ENCODE measurements at places on chromosomes 7 and 10.

DNA sequence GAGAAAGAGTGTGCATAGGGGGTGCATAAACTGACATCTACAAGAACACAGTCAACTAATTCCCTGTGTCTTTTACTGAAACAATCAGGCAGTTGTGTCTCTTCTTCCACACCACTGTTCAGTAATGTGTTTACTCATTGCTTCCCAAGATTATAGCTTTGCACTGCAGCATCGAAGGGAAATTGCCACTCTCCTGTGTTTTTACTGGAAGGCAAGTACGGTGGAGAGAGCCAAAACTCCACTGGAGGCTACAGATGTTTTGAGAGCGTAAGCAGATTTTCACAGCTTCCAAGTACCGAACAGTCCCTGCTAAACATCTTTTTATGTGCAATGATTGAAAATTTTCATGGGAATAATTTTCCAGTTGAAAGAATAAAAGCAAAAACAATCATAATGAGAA lies 510.5 kb upstream of the AKR1E2 start:
- DNase-seq, result no peak

DNA sequence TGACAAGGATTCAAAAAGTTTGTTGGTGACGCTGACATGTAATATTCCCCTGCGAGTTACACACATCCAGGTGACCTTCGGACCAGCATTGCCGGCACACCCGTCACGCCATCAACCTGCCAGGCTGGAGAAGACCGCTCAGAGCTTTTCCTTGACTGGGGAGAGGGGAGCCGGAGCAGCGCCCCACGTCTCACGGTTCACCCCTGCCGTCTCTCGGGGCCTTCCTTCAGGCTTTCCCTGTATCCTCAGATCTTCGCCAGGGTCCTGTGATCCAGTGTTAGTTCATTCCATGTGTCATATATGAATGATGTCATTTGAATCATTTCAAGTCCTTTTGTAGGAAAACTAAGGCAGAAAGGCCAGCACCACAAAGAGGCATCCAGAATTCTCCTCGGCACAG lies 127.8 kb downstream of the MGMT start:
- no peak for DNase-seq

DNA sequence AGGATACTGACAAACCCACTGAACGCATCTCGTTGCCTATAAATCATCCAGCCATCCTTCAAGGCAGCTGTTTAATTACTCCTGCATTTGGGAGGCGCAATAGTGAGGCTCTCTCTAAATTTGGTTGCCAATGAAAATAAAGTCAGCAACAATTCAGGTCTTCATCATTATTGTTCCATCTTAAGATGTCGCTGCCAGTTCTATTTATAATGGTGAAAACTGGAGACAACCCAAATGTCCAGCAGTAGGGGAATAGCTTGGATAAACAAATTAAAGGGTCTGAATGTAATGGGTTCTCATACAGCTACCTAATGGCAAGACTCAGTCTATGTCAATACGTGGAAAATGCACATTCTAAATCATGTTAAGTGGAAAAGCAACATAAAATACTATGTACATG lies 120.1 kb upstream of the PLXNA4 start:
- DNase-seq, result no peak

DNA sequence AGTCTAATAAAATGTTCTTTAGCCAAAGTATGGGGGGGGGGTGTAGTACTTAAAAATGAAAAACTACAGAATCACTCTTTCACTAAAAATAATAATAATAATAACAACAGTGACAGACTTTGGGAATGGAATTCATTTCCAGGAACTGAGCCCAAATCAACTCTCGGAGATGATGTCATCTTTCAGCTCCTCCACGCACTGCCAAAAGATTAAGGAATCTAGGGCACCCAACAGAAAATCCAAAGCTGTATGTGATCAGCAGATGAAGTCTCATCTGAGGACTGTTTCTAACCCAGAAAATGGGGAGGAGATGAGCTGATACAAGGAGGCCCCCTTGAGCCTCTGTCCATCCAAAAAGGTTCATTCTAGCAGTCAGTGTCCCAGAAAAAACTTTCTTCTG lies 54.5 kb downstream of the GRB10 start:
- DNase-seq, result no peak

- DNase-seq, result no peak
Observed at GRCh38 chr10:118832241-118832651, 77.5 kb upstream of the CACUL1 start.

- no peak for DNase-seq
Observed at GRCh38 chr10:11468126-11468742, 143.2 kb downstream of the USP6NL start.

GRCh38 chr10:60348982-60349381 lies 40.7 kb downstream of the ANK3 start:
- no peak for DNase-seq

- DNase-seq, result no peak
Observed at GRCh38 chr7:116902867-116903266, 40.5 kb downstream of the CAPZA2 start.

DNA sequence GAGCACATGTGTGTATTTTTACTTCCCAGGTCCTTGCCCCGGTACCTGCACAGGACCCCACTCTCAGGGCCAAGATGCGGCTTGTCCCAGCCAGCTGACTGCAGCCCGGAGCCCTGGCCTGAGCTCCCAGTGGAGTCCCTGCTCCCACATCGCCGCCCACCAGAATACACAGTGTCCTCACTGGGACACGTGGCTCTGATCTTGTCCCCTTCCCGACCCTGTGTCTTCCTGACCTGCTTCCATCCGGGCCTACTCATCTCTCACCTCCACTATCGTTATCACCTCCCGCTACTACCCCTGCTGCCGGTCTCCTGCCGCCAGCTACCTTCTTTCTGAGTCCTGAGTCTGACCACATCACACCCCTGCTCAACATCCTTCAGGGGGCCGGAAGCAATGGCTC lies 146.3 kb upstream of the CHST15 start:
- no peak for DNase-seq

DNA sequence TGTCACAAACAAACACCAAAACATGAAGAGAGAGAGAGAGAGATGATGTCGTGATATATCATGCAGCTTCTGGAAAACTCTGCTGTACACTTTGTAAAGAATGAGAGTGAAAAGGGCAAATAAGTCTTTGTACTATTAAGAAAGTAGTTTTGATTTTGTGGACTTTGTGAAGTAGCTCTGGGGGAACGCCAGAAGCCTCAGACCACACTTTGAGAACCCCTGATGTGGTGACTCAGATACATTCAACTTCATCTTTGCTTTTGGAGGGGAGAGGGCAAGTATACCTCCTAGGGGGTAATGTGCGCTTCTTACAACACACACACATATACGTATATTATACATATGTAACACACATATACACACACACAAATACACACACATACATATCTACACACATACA lies 84.3 kb downstream of the GALNT17 start:
- no peak for DNase-seq

- no peak for DNase-seq
Observed at GRCh38 chr7:132464740-132465139, 111.5 kb downstream of the PLXNA4 start.

DNA sequence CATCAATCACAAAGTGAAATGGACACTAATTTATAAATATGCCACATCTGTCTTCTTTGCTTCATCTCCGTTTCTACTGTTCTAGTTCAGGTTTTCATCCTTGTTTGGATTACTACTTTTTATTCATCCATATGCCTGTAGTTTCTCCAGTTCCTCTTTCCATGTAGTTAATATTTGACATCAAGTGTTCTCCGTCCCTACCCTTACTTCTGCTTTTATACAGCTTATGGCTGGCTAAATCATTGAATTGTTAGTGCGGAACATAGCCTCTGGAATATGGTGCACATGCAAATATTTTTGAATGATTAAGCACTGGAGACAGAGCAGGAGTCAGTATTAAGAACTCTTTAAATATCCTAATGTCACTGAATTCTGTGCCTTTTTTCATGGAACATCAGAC lies 230.0 kb upstream of the PPP1R3A start:
- DNase-seq, result no peak

GRCh38 chr10:132001238-132001972 lies 19.7 kb upstream of the BNIP3 start:
- no peak for DNase-seq

DNA sequence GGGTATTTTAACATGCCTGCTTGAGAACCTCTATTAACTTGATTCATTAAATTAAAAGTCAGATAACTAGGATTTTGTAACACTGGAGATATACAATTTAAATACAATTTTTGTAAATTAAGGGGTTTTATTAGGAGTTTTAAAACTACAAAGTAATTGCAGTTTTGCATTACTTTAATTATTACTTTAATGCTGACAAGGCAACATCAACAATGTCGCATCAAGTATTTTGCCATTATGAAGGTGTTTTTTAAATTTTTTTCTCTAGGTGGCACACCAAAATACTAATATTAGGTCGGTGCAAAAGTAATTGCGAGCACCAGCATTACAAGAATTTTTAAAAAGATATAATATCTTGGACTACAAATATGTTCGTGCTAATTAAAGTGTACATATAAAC lies 513.4 kb downstream of the ANKRD7 start:
- DNase-seq, result no peak

GRCh38 chr10:97822261-97822687 lies 27.4 kb upstream of the GOLGA7B start:
- DNase-seq, result no peak

Measured in activated T-helper 1 cell treated with anti-CD3 and anti-CD28 coated beads, Interleukin-2, amount 50 U/mL, for 16 hours (primary cell).